Naive thymus-derived CD4-positive, alpha-beta T cell (primary cell): ENCODE measurements at places on chromosomes 4 and X. TPM values are rescaled to one million over a fixed set of nuclear protein-coding genes. Genes with fewer than 3 reads are reported as not detected.

TLR1 gene
- total RNA-seq: 17.7 TPM

CYBB gene
- total RNA-seq: 9.5 TPM

GPRASP2 gene
- total RNA-seq: 4.6 TPM

- no peaks in the 10 kb centered on the region for H3K36me3 ChIP-seq
- H3K4me1 ChIP-seq: no peaks in the 10 kb centered on the region
- no peak overlapping the region for H3K27ac ChIP-seq
- no peak overlapping the region for H3K4me3 ChIP-seq
- no peak for DNase-seq
Measured at GRCh38 chrX:147537172-147537571, 374.5 kb upstream of the FMR1 start.

GRCh38 chr4:65482410-65482809 lies 187.9 kb downstream of the EPHA5 start:
- H3K27ac ChIP-seq: no peak overlapping the region
- H3K27me3 ChIP-seq: no peaks in the 10 kb centered on the region
- H3K4me1 ChIP-seq: no peaks in the 10 kb centered on the region
- DNase-seq: no peak
- H3K4me3 ChIP-seq: no peak overlapping the region
- H3K36me3 ChIP-seq: no peaks in the 10 kb centered on the region

- no peak overlapping the region for H3K27ac ChIP-seq
- no peaks in the 10 kb centered on the region for H3K36me3 ChIP-seq
- no peaks in the 10 kb centered on the region for H3K27me3 ChIP-seq
- DNase-seq: no peak
- no peaks in the 10 kb centered on the region for H3K4me1 ChIP-seq
Measured at GRCh38 chr4:125389713-125390112, 75.0 kb downstream of the FAT4 start.

- no peak overlapping the region for H3K4me3 ChIP-seq
- no peaks in the 10 kb centered on the region for H3K36me3 ChIP-seq
- no peak for DNase-seq
- no peak overlapping the region for H3K27ac ChIP-seq
- H3K27me3 ChIP-seq: no peaks in the 10 kb centered on the region
Measured at GRCh38 chr4:47120783-47121182, 89.4 kb downstream of the GABRB1 start.

RPL36A gene
- 113 TPM for total RNA-seq

DNA sequence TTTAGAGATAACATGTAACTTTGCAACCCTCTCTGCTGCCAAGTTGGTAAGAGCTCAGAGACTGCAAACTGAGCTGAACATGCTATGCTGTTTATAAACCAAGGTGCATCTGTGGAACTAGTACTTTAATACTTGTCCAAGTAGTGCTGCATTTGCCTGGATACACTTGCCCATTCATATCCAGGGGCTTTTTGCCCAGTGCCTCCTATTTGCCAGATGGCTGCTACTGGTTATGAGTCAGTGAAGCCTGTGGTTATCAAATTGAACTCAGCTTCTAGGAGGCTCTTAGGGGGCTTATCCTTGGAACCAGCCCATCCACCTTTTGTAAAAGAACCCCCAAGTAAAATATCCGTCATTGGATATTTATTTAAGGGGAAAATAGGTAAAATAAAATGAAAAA lies 79.6 kb downstream of the AFF2 start:
- H3K4me1 ChIP-seq: no peaks in the 10 kb centered on the region
- DNase-seq: no peak

DNA sequence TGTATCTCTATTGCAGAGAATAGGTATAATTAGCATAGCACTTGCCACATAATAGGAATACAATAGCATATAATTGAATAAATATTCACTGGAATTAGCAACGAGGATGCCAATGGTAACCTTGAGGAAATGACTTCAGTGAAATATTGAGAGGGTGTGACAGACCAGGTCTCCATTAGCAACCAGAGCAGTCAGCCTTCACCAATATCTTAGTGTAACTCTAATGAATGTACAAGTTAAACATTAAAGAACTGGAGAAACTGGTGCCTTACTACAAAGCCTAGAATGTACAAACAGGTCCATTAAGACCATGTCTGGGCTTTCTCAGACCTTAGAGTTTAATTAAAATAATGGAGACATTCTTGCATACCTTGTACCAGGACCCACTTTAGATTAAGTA lies 143.0 kb downstream of the MAGEB17 start:
- no peaks in the 10 kb centered on the region for H3K27me3 ChIP-seq
- H3K4me3 ChIP-seq: no peak overlapping the region
- no peak overlapping the region for H3K27ac ChIP-seq
- no peaks in the 10 kb centered on the region for H3K4me1 ChIP-seq
- no peaks in the 10 kb centered on the region for H3K36me3 ChIP-seq

ASB9 gene
- 1.9 TPM for total RNA-seq

- no peak for DNase-seq
- no peak overlapping the region for H3K27ac ChIP-seq
- H3K27me3 ChIP-seq: no peaks in the 10 kb centered on the region
- no peaks in the 10 kb centered on the region for H3K36me3 ChIP-seq
- H3K4me3 ChIP-seq: no peak overlapping the region
Measured at GRCh38 chrX:67787196-67787595, 243.4 kb downstream of the AR start.

FRAS1 gene
- 0.02 TPM for total RNA-seq

DNA sequence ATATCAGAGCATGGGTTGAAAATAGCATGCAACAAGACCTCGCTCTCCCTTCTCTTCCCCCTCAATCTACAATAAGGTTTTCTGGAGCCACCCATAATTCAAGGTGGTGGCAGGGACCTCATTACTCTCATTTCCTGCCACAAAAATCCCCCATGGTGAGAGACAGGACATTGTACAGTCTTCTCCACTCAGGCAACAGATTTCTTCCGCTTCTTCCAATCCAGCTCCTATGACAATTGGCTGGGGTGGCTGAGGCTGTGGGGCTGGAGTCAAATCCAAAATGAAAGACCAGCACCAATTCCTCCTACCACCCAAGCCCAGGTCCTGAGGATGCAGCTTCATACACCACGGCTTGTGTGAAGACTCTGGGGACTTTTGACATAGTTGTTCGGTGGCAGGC lies 40.3 kb upstream of the NKRF start:
- no peak for DNase-seq
- no peak overlapping the region for H3K27ac ChIP-seq
- no peaks in the 10 kb centered on the region for H3K27me3 ChIP-seq

SLC9A7 gene
- 3.0 TPM for total RNA-seq

DNA sequence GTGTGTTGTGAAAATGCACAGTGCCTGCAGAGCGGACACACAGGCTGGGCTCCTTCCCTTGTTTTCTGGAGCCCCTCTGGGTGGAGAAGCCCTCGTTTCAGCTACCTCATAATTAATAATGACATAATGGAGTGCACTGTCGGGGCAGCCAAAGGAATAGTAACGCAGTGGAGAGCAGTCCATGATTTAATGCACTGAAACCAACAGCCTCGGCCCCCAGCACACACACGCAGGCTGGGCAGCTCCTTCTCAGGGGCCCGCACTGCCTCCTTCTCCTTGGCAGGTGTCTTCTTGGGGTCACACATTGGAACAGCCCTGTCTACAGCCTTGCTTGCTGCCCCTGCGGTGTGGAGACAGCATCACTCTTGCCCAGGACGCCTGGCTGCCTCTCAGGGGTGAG lies 89.2 kb downstream of the DCTD start:
- H3K27ac ChIP-seq: no peak overlapping the region
- no peak overlapping the region for H3K4me3 ChIP-seq
- no peaks in the 10 kb centered on the region for H3K4me1 ChIP-seq
- no peaks in the 10 kb centered on the region for H3K36me3 ChIP-seq
- no peak for DNase-seq

PGAM4 gene
- not detected for total RNA-seq

GLA gene
- total RNA-seq: 12.5 TPM

- H3K27me3 ChIP-seq: no peaks in the 10 kb centered on the region
- no peak overlapping the region for H3K4me3 ChIP-seq
- H3K4me1 ChIP-seq: peaks cover 14% of the 10 kb centered on the region
- no peak for DNase-seq
- no peaks in the 10 kb centered on the region for H3K36me3 ChIP-seq
- no peak overlapping the region for H3K27ac ChIP-seq
Measured at GRCh38 chrX:13691841-13692371, 3.0 kb downstream of the RAB9A start.

GRCh38 chr4:163467082-163467770 lies 6.3 kb downstream of the TKTL2 start:
- DNase-seq: no peak
- no peaks in the 10 kb centered on the region for H3K36me3 ChIP-seq
- H3K4me3 ChIP-seq: no peak overlapping the region
- no peaks in the 10 kb centered on the region for H3K4me1 ChIP-seq
- H3K27ac ChIP-seq: no peak overlapping the region
- no peaks in the 10 kb centered on the region for H3K27me3 ChIP-seq

DNA sequence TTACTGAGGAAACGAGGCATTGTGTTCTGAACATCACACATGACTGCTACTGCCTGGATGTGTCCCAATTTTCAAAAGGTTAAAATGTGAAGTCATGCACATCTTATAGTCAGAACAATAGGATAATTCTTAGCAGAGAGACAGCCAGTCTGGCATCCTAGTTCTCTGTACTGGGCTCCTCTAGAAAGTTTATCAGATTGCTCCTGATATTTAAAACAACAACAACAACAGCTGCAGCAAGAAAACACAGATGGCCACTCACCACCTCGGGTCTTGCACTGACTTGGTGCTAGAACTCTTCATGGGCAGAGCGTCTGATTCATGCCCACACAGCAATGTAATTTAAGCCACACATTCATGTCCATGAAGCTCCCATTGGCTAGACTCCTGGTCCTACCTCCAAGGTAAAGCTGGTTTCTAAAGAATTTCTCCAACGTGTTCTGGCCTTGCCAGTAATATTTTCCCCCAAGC lies 33.3 kb upstream of the SLC2A9 start:
- H3K4me3 ChIP-seq: no peak overlapping the region
- no peaks in the 10 kb centered on the region for H3K27me3 ChIP-seq
- no peak overlapping the region for H3K27ac ChIP-seq
- no peaks in the 10 kb centered on the region for H3K4me1 ChIP-seq
- no peaks in the 10 kb centered on the region for H3K36me3 ChIP-seq

GRCh38 chr4:17500574-17500973 lies 11.3 kb downstream of the QDPR start:
- DNase-seq: no peak
- H3K4me1 ChIP-seq: no peaks in the 10 kb centered on the region
- no peak overlapping the region for H3K27ac ChIP-seq
- no peaks in the 10 kb centered on the region for H3K27me3 ChIP-seq
- peaks cover 5% of the 10 kb centered on the region for H3K36me3 ChIP-seq
- H3K4me3 ChIP-seq: no peak overlapping the region

- DNase-seq: no peak
- H3K27ac ChIP-seq: no peak overlapping the region
- H3K36me3 ChIP-seq: no peaks in the 10 kb centered on the region
- H3K4me3 ChIP-seq: no peak overlapping the region
Measured at GRCh38 chrX:147403040-147403439, 508.7 kb upstream of the FMR1 start.

GRCh38 chr4:107046261-107046660 lies 10.1 kb upstream of the DKK2 start:
- H3K27ac ChIP-seq: no peak overlapping the region
- no peak overlapping the region for H3K4me3 ChIP-seq
- H3K27me3 ChIP-seq: no peaks in the 10 kb centered on the region
